ENCODE measurements at places on chromosomes 2 and 18. TPM values are rescaled to one million over a fixed set of nuclear protein-coding genes. Genes with fewer than 3 reads are reported as not detected.

DNA sequence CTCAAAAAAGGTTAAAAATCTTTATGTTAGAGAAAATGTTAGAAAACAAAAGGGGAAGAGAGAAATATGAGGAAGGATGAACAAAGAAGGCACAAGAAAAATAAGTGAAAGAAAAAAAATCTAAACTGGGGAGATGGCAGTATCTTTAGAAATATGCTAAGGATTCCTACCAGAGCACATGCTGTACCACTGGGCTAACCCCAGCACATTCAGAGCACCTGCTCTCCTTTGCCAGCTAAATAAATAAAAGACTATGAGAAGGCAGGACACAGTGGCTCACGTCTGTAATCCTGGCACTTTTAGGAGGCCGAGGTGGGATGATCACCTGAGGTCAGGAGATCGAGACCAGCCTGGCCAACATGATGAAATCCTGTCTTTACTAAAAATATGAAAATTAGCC lies 92.2 kb upstream of the CDKL4 start:
- DNase-seq = no peak

GRCh38 chr18:12884406-12885323 lies 628 bp upstream of the PTPN2 start:
- DNase-seq = no peak

DNA sequence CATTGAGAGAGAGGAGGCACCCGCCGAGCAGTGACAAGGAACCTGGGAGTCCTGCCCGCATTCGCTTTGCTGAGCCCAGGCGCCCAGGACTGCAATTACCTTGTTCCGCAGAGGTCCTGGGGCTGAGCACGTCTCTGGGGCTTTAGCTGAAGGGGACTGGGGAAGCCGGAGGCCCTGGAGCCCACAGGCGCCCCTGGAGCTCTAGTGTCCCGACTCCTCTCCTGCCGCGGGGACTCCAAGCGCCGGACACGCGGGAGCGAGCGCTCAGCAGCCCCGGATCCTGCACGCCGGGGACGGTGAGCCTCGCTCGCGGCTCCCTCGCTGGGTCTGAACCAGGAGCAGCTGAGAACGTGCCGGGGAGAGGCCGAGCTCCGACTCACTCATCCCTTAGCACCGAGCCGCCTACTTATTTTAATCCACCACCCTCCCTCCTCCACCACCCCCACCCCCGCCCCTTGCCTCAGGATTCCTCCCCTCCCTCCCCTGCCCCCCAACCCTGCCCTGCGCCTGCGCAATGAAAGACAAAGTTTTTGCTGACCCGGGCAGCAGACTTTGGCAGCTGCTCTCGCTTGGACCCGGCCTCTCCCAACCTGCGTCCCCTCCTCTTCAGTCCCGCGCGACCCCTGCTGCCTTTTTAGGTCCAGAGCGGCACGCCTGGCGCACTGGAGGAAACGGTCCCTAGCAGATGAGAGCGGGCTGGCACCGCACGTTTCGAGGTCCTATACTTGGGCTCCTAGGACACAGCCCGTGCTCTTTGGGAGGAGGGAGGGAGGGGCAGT lies at the start of gene OSR1:
TSS of gene OSR1 (minus strand) at position 382 of the 779 bp plus-strand sequence. CDS start 4,818 bp downstream, outside the sequence.
- peak; percentile 91 for DNase-seq

Gene POTEF
- total RNA-seq = 0.48 TPM

Gene PLGLB2
- 3.4 TPM for total RNA-seq

GRCh38 chr2:46704593-46704992 lies 211.0 kb downstream of the MCFD2 start:
- no peak for DNase-seq

DNA sequence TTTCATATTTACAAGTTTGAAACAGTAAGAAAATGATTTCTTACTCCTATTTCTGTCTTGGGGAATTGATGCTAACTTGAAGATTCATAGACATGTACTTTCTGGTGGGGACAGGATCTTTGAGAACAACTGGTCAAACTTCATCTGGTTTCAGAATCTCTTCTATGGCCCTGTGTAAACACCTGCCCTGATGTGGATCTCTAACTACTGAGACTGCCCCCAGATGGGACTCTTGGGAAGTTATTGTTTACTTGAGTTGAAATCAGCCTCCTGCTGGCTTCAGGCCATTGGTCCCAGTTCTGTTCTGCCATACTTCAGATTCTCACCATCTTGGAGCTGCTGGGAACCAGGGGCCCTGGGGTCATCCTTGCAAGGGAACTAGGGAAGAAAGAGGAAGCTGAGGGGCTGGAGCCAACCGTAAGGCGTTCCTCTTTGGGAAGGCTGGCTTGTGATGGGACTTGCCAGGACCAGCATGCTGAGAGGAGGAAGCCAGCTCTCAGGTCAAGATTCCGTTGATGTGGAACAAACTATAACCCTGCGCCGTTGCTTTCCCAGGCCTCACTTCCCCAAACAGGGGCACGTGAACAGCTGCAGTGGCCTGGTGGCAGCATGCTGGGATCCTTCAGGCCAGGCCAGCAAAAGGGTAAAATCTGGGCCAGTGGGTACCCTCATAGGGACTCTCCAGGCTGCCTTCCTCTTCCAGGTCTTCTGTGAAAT lies 135.5 kb upstream of the CXCR4 start:
- DNase-seq = peak; percentile 17

- DNase-seq = no peak
Measured at GRCh38 chr2:184534986-184535385, 63.3 kb upstream of the ZNF804A start.

DNA sequence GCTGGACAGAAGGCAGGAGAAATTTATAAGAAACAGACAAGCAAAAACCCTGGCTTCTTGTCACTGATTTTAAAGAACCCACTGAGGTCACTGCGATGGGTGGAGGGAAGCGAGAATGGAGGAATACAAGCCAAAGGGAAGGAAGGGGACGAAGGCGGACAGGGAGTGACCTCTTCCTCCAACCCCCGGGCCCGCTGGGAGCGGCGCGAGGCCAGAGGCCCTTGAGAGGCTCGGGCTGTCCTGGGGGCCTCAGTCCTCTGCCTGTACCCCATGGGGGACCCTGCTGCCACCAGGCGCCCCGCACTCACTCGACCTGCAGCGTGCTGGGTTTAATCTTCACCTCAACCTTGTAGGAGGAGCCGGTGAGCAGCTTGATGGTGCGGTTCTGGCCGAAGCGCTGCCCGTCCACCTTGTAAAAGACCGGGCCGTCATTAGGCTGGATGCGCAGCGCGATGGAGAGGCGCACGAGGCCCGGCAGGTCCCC lies 793 bp downstream of the CNRIP1 start:
- no peak for DNase-seq

DNA sequence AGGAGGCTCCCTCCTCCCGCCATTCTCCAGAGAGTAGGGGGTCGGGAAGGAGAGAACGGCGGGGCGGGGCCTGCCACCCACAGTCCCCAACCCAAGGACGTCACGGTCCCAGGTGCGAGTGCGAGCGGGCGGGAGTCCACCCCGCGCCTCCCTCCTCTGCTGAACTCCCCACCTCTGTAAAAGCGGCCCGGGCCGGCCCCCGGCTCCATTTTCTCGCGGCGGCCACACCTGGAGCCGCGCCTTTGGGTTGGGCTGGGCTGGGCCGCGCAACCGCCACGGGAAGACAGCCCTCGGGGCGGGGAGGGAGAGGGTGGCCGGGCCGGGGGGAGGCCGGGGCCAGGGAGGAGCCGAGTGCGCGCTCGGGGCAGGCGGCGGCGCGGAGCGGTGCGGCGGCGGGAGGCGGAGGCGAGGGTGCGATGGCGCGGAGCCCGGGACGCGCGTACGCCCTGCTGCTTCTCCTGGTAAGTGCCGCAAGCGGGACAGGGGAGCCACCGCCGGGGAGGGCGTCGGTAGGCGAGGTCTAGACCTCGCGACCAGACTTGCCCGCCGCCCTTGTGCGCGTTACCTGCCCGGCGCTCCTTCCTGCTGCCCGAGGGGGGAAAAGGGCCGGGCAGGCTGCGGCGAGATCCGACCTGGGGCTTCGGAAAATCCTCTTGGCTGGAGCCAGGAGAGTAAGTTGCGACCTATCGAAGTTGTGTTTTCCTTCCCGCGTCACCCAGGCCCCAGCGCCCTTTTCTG lies at the start of gene DSG2:
TSS of gene DSG2 (plus strand) at position 342 of the 738 bp plus-strand sequence. CDS start at position 417, 75 bp downstream.
- DNase-seq = peak; percentile 85

DNA sequence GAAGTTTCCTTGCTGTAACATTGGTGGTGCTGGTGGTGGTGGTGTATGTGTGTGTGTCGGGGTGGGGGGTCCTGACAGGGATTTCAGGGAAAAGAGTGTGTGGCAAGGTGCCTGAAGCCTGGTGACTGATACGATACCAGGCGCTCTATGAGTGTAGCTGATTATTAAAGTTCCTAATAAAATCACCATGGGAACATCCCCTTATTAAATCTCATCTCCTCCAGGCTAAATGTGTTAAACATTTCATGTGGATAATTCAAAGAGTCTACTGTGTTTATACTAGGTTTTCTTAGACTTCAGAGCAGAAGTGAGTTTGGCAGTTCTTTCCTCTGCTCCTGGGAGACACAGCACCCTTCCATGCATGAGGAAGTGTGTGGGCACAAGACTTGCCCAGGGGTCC lies 82.0 kb downstream of the THNSL2 start:
- DNase-seq = no peak

Gene METTL5
- total RNA-seq = 29.1 TPM

- DNase-seq = no peak
Measured at GRCh38 chr2:69544951-69545350, 98.6 kb downstream of the AAK1 start.

GRCh38 chr18:42030586-42031182 lies 75.7 kb downstream of the PIK3C3 start:
- no peak for DNase-seq

- DNase-seq = peak; percentile 1
Measured at GRCh38 chr2:16978301-16978700, 312.7 kb upstream of the CYRIA start.

Gene TEX44
- total RNA-seq = 0.48 TPM

GRCh38 chr2:234556848-234557573 lies 60.1 kb upstream of the ARL4C start:
- no peak for DNase-seq

DNA sequence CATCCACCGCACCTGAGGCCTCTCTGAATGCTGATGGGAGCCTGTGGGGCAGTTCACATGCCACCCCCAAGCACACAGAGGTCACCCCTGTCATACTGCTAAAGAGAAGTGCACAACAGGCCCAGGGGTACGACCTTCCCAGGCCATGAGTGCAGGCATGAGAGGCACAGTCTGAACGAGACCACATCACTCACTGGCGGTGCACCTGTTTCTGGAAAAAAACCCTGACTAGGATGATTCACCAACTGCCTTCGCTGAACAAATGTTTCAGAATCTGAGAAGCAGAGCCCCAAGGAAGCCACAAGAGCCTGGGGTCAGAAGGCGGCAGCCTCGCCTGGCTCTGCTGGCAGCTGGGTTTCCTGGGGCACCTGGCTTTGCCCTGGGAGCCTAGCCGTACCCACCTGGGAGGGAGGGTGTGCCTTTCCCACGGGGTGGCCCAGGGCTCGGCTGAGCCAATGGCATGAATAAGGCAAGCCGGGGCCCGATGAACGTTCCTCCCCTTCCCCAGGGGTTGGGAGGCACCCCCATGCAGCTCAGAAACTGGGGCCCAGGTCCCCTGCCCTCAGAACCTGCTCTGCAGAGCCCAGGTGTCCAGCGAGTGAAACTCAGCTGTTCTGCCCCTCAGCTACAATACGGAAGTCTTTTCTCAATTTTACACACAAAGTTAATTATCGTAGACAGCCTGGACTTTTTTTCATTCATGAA lies 73.8 kb downstream of the HDAC4 start:
- no peak for DNase-seq

Gene CD8B
- total RNA-seq = not detected

GRCh38 chr2:195313962-195314361 lies 343.1 kb upstream of the SLC39A10 start:
- no peak for DNase-seq

- no peak for DNase-seq
Measured at GRCh38 chr18:10838553-10838952, 310.8 kb downstream of the PIEZO2 start.

Gene LIMS3
- total RNA-seq = not detected

- no peak for DNase-seq
Measured at GRCh38 chr2:9720352-9721093, 89.7 kb upstream of the YWHAQ start.
